ENCODE measurements at places on chromosomes 2 and 18.
A peak's percentile ranks its signal among the peaks of the same experiment; 100 is the strongest.

GRCh38 chr2:1645761-1646476 is 98.4 kb downstream of the PXDN start:
- DNase-seq = no peak

DNA sequence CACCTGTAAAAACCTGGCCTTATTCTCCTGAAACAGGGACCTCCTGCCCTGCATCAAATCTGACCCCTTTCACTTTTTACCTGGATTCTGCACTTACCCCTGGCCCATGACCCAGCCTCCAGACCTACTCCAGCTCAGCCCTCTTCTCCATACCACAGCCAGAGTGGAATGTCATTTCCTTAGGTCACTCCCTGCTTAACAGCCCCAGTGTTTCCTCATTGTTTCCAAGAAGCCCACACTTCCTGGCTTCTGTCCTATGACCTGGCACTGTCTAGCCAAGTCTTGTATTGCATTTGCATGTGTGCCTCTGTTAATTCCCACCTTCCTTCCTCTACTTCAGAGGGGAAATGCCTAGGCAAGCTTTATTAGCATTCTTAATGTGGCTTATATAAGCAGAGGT is 51.4 kb upstream of the TRIB2 start:
- DNase-seq = no peak

- DNase-seq = peak; percentile 83
Measured at GRCh38 chr2:241271706-241272302, 43.7 kb downstream of the HDLBP start.

- no peak for DNase-seq
Measured at GRCh38 chr18:71027531-71027930, 738.7 kb downstream of the SOCS6 start.

Data from iris pigment epithelial cell (primary cell).